ENCODE measurements at places on chromosomes 7 and 10.
A peak's percentile ranks its signal among the peaks of the same experiment; 100 is the strongest.

DNA sequence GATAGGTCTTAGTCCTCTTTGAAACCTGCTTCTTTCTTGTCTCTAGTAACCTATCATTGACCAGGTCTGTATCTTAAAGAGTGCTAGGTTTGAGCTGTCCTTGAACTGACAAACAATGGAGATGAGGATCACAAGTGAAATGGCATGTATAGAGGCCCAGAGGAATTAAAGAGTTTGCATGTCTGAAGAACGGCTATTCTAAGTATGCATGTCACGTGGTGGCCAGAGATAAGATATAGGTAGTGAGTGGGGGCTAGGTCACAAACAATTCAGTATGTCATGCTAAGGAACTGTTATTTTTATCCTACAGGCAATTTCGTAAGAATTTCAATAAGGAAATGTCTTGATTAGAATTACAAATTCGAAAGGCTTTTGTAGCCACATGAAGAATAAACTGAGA lies 95.3 kb downstream of the SUGCT start:
- no peak for DNase-seq

DNA sequence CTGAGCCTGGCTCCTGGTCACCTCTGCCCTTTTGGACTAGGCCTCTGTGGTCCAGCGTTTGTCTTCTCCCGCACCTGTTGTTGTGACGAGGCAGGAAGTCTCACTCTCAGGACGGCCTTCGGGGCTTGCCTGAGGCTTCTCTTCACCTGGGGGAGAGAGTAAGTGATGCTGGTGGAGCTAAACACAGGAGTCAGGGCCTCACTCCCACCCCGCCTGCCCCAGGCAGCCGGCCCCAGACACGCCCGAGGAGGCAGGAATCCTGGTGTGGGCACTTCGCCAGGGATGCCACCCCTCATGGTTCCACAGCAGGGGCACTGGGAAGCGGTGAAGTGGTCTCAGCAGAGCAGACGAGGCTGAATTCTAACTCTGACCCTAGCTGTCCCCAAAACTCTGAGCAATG lies 42.4 kb downstream of the IL2RA start:
- DNase-seq: no peak

DNA sequence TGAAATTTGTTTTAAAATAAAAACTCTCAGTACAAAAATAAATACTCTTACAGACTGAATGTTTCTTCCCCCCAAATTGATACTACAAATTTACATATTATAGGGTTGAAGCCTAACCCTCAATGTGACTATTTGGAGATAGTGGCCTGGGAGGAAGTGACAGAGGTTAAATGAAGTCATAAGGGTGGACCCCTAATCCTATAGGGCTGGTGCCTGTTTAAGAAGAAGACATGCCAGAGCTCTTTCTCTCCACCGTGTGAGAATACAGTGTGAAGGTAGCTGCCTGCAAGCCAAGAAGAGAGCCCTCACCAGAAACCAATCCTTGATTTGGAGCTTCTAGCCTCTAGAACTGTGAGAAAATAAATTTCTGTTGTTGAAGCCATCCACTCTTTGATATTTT lies 67.6 kb downstream of the MCU start:
- no peak for DNase-seq

DNA sequence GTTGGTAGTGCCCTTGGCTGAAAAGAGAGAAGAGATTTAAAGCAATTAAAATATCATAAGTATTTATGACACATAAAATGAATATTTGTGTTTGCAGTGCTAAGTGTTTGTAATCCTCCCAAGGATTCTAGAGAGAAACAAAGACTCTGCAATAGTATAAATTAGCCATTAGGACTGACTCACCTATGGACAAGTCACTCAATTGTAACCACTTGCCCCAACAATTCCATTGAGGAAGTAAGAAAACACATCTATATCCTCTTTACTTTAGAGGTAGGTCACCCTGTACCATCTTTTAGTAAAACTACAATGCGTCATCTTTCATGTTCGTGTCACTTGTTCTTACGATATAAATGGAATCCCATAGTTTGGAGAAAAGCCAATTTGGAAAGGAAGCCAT lies 85.7 kb upstream of the INHBA start:
- no peak for DNase-seq

- no peak for DNase-seq
These were observed 107.4 kb downstream of the CLEC2L start for GRCh38 chr7:139630643-139631519.

GRCh38 chr7:25820432-25821040 lies 331.5 kb upstream of the NFE2L3 start:
- DNase-seq: no peak

DNA sequence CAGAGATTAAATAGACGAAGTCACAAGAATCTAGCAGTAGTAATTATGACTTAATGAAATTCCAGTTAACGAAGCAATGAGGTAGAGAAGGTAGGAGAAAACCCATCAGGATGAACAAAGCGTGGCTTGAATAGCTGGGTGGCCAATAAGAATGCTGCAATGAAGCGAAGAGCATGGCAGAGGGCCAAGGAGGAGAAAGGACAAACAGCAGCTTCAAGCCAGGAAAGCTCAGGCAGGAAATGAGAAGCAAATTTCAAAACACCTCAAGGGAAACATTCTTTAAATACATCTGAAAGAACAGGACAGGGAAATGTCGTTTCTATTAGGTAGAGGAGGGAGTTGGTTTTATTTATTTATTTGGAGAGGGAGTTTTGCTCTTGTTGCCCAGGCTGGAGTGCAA lies 122.5 kb downstream of the KIAA1217 start:
- no peak for DNase-seq

GRCh38 chr10:62935022-62935421 lies 118.9 kb upstream of the EGR2 start:
- DNase-seq: no peak

GRCh38 chr10:110694820-110695538 lies 50.8 kb downstream of the RBM20 start:
- no peak for DNase-seq

DNA sequence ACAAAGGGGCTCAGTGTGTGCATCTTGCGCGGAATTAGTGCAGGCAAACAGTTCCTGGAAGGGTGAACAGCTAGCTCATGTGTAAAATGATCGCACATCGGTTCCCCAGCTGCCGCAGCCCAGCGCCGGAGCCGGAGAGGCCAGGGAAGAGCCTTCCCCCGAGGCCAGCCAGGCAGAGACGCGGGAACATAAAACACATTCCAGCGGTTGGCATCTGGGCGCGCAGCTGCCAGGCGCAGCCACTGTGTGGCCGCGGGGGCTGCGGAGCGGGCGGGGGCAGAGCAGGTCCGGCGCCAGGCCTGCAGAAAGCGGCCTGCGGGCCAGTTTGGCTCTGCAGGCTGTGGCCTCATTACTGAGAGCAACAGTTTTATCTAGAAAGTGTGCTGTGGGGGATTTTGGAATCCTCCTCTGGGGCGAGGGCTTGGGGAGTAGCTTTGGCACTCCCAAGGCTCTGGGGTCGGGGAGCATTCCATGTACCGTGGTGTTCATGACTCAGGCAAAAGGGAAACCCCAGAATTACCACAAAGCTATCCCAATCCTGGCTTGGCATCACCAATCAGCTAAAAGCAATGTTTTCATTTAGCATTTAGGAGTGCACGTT lies 74.3 kb downstream of the SAMD9 start:
- DNase-seq: no peak

GRCh38 chr7:103343332-103343731 lies 1.2 kb downstream of the DNAJC2 start:
- no peak for DNase-seq

GRCh38 chr7:100370303-100370702 lies 3.0 kb upstream of the PILRA start:
- DNase-seq: peak; percentile 25

- no peak for DNase-seq
These were observed 220.9 kb downstream of the RNLS start for GRCh38 chr10:88361995-88362807.

DNA sequence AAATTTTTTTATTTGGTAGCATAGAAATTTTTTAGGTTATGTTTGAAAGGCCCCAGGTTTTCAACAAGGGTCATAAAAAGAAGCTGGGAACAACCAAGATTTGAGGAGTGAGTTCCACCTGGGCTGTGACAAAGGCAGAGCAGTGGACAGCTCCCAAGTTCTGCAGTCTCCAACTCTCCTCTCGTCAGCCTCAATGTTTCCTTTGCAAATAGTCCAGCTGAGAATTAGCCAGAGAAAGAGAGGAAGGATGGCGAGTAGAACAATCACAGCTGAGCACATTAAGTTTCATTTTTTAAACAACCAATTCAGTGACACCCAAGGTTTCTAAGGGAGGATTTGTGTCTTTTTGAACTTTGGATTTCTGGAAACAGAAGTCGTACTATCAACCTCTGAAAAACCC lies 143.2 kb downstream of the NRCAM start:
- no peak for DNase-seq

DNA sequence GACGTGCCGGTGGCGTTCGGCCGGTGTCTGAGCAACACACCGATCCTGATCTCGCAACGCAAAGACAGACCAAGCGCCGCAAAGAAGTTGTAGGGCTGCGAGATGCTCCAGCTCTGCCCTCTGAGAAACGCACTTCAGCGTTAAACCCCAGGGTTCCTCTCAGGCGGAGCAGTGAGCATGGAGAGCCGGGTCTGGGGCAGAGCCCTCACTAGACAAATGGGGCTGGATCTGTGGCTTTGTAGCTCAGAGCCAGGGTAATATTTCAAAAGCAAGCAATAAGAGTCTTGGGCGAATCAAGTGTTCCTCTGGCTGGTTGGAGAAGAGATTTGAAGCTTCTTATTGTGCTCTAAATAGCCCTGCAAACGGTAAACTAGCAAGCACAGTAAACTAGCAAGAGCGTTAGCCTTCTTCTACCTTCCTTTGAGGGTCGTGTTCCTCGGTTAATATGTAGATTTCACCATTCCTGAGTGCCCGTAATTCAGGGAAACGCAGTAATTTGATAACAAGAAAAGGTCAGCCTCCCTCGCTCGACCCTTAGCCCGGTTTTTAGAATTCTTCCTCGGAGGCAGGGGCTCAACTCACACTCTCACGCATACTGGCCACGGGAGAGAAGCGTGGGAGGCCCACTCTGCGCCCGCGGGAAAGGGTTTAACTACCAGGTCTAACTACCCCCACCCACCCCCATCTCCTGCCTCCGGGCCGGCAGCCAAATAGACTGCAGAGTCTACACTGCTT lies 6.7 kb downstream of the SKAP2 start:
- DNase-seq: peak; percentile 66

- DNase-seq: no peak
These were observed 495.1 kb downstream of the AUTS2 start for GRCh38 chr7:70093205-70093904.

DNA sequence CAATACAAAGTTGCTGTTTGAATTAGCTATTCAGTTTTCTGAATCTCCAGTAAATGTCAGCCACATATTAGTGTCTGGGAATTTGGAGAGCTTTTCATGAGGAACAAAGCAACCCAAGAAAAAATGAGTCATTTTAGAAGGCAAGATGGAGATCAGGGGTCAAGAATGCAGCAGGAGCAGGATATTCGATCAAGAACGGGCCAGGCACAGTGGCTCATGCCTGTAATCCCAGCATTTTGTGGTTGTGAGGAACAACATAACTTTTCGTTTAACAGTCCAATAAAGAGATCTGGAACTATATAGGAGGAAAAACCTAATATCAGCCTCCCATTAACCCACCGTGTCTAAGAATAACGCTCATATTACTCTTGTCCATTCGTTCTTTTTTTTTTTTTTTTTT lies 600.5 kb downstream of the MAGI2 start:
- DNase-seq: no peak
